T-helper 22 cell (primary cell): ENCODE measurements at places on chromosomes 4 and X.

DNA sequence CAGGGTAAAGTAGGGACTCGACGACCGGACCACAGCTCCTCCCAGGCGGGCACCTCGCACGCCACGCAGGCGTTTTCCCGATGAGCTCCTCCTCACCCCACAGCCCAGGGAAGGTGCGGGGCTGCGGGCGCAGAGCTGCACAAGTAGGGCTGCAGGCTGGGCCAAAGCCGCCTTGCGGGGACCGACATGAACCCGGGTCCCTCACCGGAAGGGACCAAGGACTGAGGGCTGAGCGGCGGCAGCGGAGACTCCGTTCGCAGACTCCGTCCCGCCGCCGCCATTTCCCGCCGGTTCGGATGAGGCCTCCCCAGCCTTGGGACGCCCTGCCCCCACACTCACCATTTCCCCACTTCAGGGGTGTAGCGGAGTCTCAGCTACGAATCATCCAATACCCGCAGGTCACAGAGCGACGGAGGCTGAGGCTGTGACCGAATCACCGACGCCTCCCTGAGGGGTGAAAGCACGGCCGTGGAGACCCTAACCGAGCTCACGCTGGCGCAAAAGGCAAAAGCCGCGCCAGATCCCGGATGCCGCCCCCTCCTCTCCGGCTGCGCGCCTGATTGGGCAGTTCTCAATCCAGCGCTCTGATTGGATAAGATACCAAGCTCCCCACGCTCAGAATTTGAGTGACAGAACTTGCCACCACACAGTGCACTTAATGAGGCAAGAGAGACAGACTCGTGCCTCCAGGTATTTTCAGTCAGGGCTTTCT lies at the start of gene ZNF732:
ZNF732 (minus strand) TSS at position 506 of the 712 bp plus-strand sequence; CDS start at position 342, 164 bp downstream.
- DNase-seq = no peak

DNA sequence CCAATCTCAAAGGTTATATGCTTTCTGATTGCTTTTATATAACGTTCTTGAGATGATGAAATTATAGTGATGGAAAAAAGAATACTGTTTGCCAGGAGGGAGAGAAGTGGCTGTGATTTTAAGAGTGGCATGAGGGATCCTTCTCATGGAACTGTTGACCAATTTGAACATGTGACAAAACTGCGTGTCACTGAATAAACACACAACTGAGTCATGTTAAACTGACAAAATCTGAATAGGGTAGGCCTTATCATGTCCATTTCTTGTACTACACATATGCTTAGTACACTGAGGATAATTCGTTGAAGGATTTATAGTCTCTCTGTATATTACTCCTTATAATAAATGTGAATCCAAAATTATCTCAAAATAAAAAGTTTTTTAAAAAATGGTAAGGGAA lies 22.2 kb upstream of the HSPA4L start:
- DNase-seq = no peak

DNA sequence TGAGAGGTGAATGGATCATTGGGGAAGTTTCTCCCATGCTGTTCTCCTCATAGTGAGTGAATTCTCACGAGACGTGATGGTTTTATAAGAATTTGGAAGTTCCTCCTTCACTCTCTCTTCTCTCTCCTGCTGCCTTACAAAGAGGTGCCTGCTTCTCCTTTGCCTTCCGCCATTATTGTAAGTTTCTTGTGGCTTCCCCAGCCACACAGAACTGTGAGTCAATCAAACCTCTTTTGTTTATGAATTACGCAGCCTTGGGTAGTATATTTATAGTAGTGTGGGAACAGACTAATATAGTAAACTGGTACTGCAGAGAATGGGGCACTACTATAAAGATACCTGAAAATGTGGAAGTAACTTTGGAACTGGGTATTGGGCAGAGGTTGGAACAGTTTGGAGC lies 7.8 kb upstream of the CTAG2 start:
- DNase-seq = no peak

GRCh38 chr4:8402640-8403039 lies 37.9 kb downstream of the ACOX3 start:
- no peak for DNase-seq

DNA sequence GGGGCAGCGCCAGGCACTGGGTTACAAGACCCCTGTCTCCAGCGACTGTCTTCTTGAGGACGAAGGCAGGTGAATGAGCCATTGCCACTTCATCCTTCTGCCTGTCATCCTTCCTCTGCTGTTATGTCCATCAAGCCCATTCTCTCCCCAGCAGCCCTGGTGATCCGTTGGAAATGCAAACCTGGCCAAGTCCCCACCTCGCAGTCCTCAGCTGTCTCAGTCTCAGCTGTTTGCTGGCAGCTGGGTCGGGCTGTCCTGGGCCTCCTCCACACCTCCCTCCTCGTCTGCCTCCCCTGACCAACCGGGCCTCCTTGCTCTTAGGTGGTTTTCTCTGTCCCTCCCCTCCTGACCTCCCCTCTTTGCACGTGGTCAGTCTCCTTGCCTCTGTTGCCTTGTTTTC lies 38.0 kb downstream of the PTTG2 start:
- DNase-seq = no peak

DNA sequence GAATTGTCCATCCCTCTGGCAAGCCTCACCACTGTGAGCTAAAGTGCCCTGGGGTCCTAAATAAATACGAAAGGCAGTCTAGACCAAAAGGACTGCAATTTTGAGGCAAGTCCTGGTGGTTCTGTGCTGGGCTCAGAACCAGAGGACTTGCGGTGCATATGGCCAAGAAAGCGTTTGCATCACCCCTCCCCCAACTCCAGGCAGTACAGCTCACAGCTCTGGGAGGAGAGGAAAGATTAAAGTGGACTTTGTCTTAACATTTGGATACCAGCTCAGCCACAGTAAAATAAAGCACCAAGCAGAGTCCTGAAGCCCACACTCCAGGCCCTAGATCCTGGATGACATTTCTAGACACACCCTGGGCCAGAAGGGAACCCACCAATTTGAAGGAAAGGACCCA lies 24.9 kb downstream of the RNF128 start:
- no peak for DNase-seq

DNA sequence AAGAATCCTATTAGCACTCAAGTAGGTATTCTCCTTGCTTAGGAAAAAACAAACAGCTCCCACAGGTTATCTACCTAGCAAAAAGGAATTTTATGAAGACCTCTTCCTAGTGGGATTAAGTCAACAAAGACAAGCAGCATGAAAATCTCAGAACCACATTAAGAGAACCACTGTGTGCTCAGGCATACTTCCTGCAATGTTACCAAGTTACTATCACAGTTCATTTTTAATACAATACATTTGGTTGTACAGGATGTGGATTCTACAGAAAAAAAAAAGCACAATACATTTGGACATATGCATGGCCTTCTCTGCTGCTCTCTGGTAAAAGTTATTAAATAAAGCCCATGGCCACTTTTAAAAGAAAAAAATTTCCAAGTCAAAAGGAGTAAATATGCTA lies 193.7 kb downstream of the PPP3CA start:
- DNase-seq = no peak

- no peak for DNase-seq
These were observed 9.0 kb downstream of the FBXO8 start for GRCh38 chr4:174274436-174274835.

DNA sequence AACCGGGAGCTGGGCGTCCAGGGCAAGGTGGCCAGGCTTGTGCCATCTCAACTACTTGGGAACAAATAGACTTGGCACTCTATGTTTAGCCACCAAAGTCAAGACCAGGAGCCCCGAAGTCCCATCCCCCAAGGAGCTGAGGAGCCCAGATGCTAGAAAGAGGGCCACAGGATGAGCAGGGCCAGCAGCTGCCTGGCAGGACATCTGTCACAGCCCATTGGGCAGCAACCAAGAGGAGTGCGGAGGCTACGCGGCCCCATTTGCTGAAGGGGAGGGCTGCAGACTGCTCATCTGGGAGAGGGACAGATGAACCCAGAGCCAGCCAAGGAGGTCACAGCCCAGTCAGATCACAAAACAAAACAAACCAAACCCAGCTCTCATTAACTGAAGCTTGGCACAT lies 22.9 kb upstream of the SOWAHD start:
- no peak for DNase-seq

- DNase-seq = no peak
These were observed 10.9 kb downstream of the GAB3 start for GRCh38 chrX:154739952-154740465.

DNA sequence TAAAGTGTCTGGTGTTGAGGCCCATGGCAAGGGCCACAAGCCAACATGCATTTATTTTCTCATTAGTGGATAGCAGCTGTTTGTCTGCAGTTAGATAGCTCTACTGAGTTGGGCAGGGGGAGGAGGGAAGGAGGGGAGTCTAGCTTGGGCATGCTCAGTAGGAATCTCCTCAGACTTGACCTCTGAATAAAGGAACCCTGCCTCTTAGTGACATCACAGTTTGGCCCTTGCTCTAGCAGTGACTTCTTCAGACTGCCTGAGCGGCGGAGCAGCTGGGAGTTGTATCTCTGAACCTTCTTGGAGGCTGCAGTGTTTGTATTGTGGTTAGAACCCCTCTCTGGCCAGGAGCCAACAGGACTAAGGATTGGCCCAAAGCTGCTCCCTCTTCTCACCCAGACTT lies 57.4 kb downstream of the BCORL1 start:
- no peak for DNase-seq

DNA sequence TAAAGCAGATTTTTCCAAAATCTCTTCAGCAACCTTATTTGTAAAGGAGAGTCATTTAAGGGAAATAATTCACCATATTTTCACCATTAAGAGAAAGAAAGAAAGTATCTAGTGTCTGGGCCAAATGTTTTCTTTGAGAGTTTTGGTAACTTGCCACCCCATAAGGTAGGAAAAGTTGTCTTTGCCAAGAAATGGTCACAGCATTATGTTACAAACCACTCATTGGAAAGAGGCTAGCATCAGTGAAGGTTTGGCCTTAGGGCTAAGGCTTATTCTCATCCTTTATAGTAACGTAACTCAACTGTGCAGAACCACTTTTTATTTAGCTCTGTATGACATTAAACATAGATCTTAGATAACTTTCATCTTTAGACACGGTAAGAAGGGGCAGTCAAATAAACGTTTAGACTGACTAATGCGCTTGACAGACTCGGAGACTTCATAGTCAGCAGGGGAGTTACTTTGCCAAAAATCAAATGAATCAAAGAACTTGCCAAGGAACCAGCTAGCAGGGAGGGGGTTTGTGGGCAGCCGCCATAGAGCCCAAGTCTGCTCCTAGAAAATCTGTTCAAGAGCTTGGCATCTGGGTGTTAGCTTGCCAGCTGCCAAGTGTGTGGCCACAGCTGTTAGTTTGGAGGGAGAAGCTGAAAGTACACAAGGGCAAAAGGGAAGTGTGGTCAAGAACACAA lies 182.8 kb upstream of the GRID2 start:
- no peak for DNase-seq

GRCh38 chr4:155512046-155512445 lies 135.3 kb upstream of the MAP9 start:
- DNase-seq = no peak

GRCh38 chrX:131735127-131735526 lies 191.3 kb downstream of the OR13H1 start:
- DNase-seq = no peak

DNA sequence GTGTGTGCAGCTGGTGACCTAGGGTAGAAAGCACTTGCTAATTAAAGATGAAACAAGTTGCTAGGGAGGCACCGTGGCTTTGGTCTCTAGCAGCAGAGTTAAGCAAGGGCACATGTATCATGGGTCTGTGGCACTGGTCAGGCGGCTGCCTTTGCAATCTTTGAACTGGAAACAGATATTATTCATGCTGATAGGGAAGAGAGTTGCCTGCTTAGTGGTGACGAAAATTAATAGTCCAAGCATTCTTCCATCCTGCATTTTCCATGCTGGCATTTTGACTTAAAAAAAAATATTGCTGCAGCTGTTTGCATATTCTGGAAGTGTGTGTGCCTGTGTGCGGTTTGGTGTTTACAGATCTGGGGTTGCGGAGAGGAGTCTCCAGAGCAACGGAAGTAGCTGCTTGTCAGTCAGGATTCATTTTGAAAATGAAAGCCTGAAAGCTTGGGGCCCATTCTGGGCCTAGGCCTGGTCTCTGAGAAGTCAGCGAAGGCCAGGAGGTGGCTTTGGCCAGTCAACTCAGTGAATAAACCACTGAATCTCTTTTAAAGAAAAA lies 2.3 kb upstream of the SOWAHD start:
- peak; percentile 21 for DNase-seq

GRCh38 chrX:40843643-40844042 lies 108.3 kb upstream of the MED14 start:
- no peak for DNase-seq

DNA sequence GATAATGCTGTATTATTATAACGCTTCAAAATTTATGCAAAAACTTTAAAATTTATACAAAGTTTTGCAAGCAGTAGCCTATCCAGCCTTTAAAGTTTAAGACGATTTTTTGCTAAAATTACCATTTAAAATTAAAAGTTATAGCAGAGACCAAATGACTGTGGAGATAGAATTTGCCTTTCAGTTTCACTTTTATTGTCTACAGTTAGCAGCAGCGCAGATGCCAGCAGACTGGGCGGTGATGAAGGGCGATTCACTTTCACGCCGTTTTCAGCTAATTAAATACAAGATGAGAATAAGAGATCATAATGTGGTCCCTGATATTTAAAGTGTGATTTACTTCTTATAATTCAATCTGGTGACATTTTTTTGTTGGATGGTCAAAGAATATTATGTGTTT lies 1381.5 kb upstream of the ADGRL3 start:
- no peak for DNase-seq

- DNase-seq = no peak
These were observed 36.1 kb downstream of the ZBTB49 start for GRCh38 chr4:4326166-4326565.

DNA sequence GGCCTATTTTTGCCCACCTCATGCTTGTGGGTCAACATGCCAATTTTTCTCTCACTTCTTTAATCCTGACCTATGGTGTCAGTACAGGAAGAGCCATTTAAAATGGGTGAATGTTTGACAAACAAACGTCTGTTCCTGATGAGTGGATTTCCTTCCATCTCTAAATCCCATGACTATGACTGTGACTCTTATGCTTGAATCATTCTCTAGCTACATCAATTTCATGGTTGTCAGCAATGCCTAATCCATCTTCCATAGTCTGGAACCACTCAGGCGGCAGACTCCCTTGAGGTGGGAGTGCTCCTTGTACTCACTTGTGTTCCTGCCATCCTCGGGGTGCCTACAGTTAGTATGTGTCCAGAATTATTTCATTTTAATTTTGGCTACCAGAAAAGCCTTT lies 194.9 kb upstream of the RPS6KA3 start:
- no peak for DNase-seq

GRCh38 chr4:139901531-139902320 lies 236.1 kb downstream of the MGST2 start:
- DNase-seq = no peak

- no peak for DNase-seq
These were observed 127.9 kb upstream of the PPP3CA start for GRCh38 chr4:101475246-101475645.

- DNase-seq = no peak
These were observed 2.0 kb downstream of the TMEM165 start for GRCh38 chr4:55397520-55398321.
